Left colon (tissue), 2 donors: ENCODE measurements at places on chromosomes 5 and 9. TPM values are rescaled to one million over a fixed set of nuclear protein-coding genes. Genes with fewer than 3 reads are reported as not detected.

C9orf43 gene
- 0.11 TPM for total RNA-seq

WNT8A gene
- total RNA-seq, result not detected

DOCK8 gene
- 10.3 TPM for total RNA-seq

TDRD7 gene
- 30.7 TPM for total RNA-seq

PAEP gene
- total RNA-seq, result not detected

DNA sequence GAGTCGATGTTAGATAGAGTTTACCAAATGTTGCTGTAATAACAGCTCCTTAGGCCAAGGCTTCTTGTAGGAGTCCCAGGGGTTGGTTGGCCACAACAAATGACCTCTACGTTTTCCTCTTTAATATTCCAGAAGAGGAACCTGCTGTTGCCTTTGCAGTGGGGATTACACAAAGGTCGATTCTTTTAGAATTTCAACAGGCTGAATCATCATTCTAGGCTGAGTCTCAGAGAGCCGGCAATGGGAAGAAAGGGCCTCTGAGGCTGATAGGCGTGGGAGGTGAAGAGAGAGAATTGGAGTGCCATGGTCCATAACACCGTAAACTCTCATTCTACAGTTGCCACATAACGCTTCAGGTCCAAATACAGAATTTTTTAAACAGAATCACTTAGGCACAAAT lies 405.9 kb upstream of the DAP start:
- no peak for DNase-seq

- DNase-seq, result no peak
These were observed 265.9 kb upstream of the SLC24A2 start for GRCh38 chr9:20054734-20055133.

GRCh38 chr5:135340568-135340967 lies 58.5 kb downstream of the MACROH2A1 start:
- DNase-seq, result peak; percentile 25

- DNase-seq, result peak; percentile 90
These were observed 30.7 kb downstream of the RAI14 start for GRCh38 chr5:34686762-34687268.

GRCh38 chr9:76516350-76516749 lies 57.4 kb downstream of the GCNT1 start:
- no peak for DNase-seq

GRCh38 chr9:113390192-113390960 lies 10.7 kb downstream of the ALAD start:
- no peak for DNase-seq

- no peak for DNase-seq
These were observed 100.1 kb downstream of the SVEP1 start for GRCh38 chr9:110479481-110479880.

DNA sequence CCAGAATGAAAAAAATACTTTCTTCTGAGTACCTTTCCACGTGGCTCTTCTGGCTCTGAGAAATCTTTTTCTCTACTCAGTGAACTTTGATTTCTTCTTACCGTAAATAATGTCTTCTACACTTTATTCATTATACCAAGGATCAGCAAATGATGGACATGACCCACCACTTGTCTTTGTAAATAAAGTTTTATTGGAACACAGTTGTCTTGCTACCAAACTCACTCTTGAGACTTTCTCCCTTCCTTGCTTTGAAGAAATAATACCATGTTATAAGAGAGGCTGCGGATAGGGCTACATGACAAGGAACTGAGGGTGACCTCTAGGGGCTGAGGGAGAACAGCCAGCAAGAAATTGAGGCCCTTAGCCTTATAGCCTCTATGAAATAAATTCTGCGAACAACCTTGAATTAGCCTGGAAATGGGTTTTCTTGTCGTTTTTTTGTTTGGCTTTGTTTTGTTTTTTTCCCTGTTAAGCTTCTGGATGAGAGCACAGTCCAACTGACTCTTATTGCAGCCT lies 212.5 kb downstream of the COMMD10 start:
- DNase-seq, result no peak
